ENCODE measurements at places on chromosomes 7 and 10.
A peak's percentile ranks its signal among the peaks of the same experiment; 100 is the strongest.

DNA sequence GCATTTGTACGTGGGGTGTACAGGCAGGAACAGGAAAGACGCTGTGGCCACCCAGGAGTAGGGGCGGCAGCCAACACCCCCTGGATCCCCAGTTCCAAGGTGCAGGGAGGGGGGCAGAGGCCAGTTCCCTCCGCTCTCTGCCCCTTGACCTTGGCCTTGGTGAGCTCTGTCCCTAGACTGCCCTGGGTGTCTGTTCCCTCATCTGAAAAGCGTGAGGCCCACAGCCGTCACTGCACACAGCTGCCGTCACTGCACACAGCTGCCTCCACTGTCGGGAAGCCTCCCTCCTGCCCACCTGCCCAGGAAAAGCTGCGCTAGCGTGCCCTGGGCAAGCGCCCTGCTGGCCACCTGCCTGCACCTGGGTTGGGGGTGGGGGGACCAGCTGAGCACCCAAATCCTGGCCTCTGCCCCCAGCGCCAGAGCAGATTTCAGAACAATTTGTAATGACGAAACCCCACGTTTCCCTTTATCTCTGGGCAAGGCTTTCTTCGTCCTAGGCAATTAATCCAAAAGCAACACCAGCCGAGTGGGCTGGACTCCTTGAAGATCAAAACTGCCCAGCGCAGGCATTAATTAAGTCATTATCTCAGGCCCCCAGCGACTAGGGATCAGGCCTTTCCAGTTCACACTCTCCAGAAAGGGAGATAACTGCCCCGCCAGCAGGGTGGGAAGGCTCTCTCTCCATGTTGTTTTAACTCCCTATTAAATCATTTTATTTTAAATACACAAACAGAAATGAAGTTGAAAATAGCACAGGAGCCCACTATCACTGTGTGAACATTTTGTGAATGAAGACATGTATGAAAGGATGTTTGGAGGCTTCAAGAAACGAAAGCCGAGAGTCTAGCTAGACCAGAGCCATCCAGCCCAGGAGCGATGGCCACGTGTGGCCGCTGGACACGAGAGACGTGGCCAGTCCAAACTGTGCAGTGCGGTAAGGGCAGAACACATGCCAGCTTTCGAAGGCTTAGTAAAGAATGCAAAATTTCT, 4.0 kb upstream of the PDGFA start:
- DNase-seq, result no peak

DNA sequence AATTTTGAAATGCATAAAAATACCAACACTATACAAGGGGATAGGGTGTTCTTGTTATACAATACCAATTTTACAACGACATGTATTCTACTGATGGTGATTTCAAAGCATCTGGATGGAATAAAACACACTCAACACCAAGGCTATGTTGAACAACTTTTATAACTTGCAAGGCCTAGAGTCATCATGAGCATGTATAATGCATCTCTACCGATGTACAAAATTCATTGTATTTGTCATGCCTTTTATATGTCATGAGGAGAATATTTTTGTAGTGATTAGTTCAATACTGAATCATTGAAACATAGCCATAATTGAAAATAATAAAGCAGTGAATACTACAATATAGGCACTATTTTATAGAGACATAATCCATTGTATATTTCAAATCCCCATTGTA, 160.2 kb downstream of the ETV1 start:
- no peak for DNase-seq

- no peak for DNase-seq
Observed at GRCh38 chr7:11587048-11587447, 244.9 kb downstream of the THSD7A start.

DNA sequence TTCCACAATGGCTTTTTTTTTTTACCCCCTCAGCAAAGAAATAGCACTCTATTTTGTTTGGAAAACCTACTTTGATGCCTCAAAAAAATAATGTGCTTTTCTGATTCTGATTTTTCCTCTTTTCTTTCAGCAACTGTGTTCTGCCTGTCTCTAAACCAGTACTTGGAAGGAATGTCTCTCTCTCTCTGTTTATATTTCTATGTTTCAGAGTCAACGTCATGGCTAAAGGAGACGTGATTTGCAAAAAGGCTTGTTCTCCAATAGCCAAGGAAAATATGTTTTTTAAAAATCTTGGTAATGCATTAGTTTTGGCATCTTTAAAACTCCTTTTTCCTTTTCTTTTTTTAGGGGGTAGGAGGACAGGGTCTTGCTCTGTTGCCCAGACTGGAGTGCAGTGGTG, 56.0 kb upstream of the SDK1 start:
- DNase-seq, result no peak

- DNase-seq, result no peak
Observed at GRCh38 chr7:45888185-45888992, at the start of gene IGFBP1. TSS of gene IGFBP1 (plus strand) at chr7:45888488. CDS start at chr7:45888653, 165 bp downstream.

- no peak for DNase-seq
Observed at GRCh38 chr10:80506189-80506575, 31.5 kb upstream of the SH2D4B start.

DNA sequence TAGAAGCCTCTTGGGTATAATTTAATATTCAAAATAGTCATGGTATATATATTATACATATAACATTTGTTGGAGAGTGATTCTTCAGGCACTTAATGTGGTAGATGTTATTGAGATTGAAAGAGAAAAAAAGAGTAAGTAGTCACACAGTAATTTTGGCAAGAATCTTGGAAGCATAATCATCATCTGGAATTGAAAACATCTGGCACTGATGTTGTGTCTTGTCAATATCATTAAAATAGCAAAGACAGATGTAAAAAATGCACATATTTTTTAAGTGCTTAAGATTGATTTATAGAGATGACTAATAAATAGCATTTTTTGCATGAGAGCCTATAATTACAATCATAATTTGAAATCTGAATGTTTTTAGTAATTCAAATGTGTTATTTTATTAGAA, 9.5 kb downstream of the SEMA3D start:
- DNase-seq, result no peak

- DNase-seq, result peak; percentile 77
Observed at GRCh38 chr10:1159131-1160061, 103.2 kb downstream of the WDR37 start.

DNA sequence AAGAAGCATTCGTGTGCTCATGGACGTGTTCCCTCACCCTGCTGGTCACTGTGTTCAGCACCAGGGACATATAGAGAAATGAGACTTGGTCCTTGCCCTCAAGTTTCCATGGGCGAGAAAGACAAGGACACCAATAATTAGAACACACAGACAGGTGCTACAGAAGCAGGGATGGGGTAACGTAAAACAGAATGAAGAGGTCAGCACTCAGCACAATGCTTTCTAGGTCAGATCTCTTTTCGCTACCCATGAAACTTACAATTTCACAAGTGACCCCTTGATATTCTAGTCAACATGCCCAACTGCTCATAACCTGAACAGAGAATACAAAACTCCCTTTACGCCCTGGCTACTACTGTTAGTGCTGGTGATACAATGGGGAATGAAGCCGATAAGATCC, 6.0 kb upstream of the ANK3 start:
- no peak for DNase-seq

DNA sequence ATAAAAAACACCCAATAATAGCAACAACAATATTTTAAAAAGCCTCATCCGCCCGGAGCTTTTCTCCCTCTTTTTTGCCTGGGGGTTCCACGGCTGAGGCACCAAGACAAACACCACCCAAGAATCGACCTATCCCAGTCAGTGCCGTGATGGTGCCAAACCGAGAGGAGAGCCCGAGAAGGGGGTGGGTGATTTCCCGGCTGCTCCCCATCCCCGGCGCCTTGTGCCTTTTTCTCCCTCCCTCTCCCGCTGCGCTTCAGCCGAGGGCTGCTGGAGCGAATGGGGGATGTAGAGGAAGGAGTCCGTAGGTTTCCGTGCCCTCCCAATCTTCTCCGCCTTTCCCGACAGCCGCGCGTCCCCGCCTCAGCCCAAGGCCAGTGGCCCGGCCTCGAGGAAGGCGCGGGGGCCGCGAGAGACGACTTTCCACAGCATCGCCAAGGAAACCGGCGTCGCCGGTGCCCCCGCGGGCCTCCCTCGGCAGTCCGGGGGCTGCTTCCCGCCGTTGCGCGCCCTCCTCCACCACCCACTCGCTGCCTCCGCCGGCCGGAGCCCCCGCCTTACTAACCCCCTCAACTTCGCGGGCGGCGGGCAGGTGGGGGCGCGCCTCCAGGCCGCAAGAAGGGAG, 1.3 kb downstream of the EGR2 start:
- no peak for DNase-seq

GRCh38 chr7:127392182-127392565, 334 bp downstream of the ZNF800 start:
- peak; percentile 88 for DNase-seq

- DNase-seq, result no peak
Observed at GRCh38 chr7:117468174-117468573, 11.7 kb upstream of the CFTR start.

- peak; percentile 51 for DNase-seq
Observed at GRCh38 chr10:120477743-120478141, 20.7 kb downstream of the PLPP4 start.

DNA sequence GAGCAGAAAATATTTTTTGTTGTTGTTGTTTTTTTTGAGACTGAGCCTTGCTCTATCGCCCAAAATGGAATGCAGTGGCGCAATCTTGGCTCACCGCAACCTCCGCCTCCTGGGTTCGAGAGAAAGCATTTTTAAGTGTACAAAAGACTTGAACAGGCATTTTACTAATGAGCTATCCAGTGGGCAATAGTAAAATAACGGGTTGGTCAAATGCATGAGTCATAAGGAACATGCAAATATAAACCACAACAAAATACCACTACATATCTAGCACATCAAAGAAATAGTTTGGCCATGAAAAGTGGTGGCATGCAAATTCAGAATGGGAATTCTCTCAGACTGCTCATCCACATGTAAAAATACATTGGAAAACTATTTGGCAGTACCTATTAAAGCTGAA, 71.7 kb upstream of the TMEM106B start:
- no peak for DNase-seq

GRCh38 chr10:80122746-80123145, 9.8 kb upstream of the PLAC9 start:
- no peak for DNase-seq

GRCh38 chr10:133117036-133117687, 29.4 kb downstream of the ADGRA1 start:
- DNase-seq, result no peak

DNA sequence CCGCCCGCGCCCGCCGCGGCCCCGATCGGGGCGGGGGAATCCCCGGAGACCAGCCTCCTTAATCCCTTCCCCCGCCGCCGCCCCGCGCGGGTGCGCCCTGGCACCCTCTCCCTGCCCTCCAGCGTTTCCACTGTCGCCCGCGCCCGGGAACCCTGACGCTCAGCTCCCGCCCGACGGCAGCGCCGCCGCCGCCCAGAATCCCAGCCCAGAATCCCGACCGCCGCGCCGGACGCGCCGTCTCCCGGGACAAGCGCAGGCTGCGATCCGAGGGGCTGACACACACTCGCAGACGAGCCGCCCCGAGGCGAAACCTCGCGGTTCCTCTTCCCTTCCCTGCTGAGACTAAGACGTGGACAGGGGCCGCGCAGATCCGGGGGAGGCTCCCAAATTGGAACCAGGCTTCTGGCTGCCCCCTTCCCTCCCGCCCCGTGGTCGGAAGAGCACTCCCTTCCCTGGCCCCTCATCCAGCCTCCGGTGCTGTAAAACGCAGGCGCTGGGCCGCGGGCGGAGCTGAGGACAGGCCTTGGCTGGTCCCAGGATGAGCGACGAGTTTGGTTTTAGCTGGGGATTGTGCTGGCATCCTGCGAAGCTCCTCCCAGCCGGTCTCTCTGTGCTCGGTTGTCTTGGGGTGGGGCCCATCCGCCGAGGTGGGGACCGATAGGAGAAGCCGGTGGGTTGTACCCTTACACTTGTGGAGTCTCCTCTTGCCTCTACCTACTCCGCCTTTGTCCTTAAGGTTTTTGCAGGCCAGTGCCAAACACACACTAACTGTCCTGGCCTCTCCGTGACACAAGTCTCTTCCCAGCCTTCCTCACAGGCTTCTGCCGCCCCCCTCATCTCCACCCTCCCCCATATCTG, 1.1 kb downstream of the MARVELD1 start:
- peak; percentile 92 for DNase-seq

DNA sequence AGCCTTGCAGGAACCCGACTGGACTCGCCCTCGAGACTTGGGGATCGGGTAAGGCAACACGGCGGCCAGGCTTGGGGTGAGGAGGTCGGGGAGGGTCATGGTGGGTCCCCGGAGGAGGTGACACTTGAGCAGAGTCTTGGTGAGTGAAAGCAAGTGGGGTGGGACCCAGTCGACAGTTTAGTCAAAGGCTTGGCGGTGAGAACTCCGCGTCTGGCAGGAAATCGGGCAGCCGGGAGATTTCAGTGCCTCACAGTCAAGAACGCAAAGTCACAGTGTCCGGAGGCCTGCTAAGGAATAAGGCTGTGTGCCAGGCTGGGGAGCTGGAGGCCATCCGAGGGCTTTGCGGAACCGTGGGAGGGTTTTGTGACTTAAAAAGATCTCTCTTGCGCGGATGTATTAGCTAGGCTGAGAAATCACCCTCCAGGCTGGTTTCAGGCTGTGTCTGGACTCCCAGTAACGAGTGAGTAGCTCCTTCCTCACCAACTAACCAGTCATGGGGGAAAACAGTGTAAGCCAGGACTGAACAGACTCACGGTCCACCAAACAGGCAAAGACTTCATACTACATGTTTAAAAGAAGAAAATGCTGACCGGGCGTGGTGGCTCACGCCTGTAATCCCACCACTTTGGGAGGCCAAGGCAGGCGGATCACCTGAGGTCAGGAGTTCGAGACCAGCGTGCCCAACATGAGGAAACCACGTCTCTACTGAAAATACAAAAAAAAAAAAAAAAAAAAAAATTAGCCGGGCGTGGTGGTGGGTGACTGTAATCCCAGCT, 613 bp downstream of the AP5Z1 start:
- DNase-seq, result no peak

DNA sequence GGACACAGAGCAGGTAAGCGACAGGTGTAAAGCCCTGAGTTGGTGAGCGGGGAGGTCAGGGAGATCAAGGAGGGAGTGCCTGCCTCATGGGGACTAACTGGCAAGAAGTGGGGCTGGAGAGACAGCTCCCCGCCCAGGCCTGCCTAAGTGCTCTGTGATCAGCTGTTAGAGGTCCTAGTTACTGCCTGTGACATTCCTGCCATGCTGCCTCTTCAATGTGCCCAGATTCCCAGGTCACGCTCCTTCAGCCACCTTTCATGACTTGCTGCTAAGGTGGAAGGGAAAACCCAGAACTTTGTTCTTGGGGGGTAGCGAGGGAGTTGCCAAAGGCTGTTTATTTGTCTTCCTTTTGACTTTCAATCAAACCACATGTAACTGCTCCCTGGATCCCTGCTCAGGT, 114.3 kb upstream of the ZNF438 start:
- no peak for DNase-seq

DNA sequence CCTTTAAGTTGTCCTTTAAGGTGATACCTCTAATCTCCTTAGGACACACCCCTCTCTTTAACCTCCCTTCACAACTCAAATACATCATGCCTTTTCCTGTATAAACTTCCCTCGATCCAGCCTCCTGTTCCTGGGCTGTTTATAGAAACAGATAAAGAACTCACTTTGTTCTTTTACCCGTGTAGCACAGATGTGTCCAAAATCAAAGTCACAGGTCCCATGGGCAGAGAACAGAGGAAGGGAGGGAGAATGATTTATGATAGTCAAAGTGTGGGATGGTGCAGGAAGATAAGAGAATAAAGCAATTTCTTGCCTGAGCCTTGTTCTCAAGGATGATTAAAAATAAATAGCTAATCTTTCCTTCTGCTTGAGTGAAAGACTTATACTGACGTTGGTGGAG, 50.3 kb upstream of the CABCOCO1 start:
- no peak for DNase-seq
